ENCODE measurements at places on chromosomes 3 and 15.
A peak's percentile ranks its signal among the peaks of the same experiment; 100 is the strongest.

DNA sequence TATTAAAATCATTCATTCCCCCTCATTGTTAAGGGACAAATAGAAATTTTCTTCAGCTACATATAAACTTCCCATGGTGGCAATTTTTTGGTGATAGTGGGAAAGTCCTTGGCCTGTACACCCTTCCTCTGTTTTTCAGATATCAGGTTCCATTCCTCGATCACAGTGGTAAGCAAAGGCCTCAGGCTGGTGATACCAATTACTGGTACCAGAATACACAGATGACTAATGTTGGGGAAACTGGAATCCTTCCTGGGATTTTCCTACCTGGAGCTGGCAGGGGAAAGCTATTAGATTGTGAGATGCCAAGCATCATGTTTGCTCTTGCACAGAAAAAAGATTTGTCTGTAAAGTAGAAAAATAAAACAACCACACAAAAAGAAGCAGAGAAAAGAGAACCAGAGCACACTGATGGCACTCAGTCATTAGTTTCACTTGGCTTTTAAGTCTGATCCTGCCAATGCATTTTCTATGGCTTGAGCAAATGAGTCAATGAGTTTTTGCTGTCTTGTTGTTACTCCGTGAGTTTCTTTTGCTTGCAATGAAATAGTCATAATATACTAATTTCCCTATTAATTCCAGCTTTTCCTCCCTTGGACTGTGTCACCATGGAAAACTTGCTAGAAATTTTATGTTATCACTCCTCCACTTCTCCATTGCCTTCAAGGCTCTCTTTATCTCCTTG lies 795.0 kb downstream of the ROBO1 start:
- DNase-seq: no peak

DNA sequence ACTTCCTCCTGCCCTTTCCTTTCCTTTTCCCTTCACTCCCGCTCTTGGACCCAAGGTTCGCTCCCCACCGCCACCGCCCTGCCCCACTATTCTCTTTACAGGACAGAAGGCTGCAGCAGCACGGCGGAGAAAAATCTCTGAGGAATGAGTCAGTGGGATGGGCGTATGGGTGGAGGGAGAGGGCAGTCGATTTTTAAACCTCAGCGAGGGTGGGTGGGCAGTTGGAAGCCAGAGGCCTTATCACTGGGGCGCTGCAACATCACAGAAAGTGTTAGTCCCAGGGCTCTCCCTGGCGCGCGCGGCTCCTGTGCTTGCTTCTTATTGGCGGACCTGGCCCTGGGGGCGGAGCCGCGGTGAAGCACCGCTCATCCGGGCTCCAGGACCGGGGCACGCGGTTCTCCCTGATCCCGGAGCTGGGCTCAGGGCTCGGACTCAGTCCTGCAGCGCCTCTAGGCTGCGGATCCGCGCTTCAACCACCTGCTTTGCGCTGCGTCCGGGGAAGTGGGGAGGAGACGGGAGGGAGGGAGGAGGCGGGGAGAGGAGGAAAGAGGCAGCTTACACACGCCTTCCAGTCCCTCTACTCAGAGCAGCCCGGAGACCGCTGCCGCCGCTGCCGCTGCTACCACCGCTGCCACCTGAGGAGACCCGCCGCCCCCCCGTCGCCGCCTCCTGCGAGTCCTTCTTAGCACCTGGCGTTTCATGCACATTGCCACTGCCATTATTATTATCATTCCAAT lies at the start of gene ALCAM:
Gene ALCAM, plus strand, starts transcription at position 584 of the 737 bp plus-strand sequence.
- peak; percentile 95 for DNase-seq

GRCh38 chr15:50880651-50881114 lies 27.8 kb upstream of the AP4E1 start:
- peak; percentile 67 for DNase-seq

- DNase-seq: no peak
Measured at GRCh38 chr3:32237670-32238452, 619 bp upstream of the CMTM8 start.

DNA sequence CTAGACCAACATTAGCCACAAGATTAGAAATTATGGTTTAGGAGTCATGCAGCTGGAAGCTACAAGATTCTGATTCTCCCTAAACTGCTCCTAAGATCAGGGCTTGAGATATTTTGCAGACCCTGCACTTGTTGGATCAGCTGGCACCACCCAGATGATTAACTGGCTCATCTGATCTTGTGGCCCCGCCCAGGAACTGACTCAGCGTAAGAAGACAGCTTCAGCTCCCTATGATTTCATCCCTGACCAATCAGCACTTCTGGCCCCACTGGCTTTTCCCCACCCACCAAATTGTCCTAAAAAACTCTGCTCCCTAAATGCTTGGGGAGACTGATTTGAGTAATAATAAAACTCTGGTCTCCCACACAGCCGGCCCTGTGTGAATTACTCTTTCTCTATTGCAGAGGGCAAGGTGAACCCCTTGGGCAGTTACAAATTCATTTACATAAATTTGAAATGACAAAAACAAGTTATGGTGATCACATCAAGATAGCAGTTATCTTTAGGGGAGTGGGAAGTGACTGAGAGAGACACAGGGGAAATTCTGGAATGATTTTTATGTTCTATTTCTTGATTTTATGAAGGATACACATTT lies 76.5 kb downstream of the CD200R1L start:
- peak; percentile 37 for DNase-seq

All from NCI-H460 (cell line).